ENCODE measurements at places on chromosomes 4 and X.

GRCh38 chr4:110516106-110516922 is 40.4 kb downstream of the ENPEP start:
- DNase-seq = no peak

- no peak for DNase-seq
These were observed 166.2 kb upstream of the RPS6KA3 start for GRCh38 chrX:20432746-20433387.

GRCh38 chrX:11908371-11908770 is 150.3 kb downstream of the MSL3 start:
- no peak for DNase-seq

DNA sequence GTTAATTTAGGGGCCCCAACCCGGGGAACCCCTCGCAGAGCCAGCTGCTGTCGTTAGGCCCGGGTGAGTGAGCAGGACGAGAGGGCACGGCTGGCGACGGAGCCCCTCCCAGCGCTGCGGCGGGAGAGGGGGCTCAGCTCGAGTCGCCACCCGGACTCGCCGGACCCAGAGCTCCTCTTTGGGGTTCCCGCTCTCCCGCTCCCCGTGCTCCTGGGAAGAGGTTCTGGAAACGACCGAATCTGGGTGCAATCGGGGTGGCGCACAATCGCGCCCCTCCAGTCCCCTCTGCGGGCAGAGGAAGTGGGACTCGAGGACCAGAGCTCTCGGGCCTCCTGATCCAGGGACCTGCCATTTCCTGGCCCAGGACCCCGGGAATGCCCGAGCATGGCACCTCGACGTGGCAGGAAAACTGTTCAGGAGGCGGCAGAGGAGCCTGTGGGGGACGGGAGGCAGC is 37.3 kb upstream of the ARAF start:
- no peak for DNase-seq

- no peak for DNase-seq
These were observed 664 bp downstream of the PRSS12 start for GRCh38 chr4:118351851-118352827.

DNA sequence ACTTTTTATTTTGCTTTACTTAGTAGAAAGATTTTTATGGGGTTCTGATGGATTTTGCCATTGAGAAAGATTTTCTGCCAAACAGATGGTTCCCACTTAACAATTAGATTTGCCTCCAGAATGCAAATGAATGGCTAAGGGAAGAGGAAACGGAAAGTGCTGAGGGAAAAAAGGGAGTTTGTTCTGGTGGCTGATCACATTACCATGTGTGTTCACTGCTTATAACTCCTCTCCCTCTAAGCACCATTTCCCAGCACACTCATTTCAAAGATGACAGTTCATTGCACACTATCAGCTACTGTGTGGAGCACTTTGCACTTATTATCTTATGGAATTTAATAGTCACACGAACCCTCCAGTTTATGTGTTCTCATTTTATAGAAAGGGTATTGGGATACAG is 68.0 kb upstream of the GRID2 start:
- DNase-seq = no peak

DNA sequence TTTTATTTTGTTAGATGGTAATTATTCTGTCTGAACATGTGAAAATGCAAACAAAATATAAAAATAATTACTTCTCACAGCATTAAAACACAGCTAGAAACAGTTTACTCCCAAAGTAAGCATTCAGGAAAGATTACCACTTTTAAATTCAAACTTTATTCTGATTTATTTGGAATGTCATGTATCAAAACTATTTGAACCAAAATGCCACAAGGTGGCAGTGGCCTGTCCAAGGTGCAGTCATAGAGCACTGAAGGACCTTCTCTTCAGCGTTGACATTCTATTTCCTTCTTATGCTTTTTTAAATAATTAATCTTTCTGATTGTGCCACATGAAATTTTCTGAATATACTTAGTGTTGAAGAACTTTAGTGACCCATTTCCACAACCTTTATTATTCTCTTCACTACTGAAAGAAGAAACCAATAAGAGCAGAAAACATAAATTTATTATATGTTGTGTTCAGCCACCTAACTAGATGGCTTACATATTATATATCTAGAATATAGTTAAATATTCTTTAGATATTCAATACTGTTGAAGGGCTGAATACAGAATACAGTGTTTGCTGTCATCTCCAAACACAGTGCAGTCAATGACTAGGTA is 283.6 kb downstream of the CFAP299 start:
- DNase-seq = no peak

- DNase-seq = no peak
These were observed 8.9 kb upstream of the PCDH18 start for GRCh38 chr4:137541181-137541580.

DNA sequence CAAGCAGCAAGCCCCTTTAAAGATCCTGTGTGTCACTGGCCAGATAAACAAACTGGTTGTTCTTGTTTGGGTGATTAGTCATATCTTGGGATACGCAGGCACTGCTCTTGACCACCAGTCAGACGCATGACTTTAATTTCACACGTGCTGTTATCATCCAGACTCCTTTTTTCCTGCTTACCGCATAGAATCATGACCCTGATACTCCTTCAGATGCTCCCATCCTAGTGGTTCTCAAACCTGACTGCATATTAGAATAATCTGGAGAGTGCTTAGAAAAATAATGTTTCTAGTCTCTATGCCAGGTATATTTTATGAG is 78.8 kb downstream of the CLDN22 start:
- DNase-seq = no peak

DNA sequence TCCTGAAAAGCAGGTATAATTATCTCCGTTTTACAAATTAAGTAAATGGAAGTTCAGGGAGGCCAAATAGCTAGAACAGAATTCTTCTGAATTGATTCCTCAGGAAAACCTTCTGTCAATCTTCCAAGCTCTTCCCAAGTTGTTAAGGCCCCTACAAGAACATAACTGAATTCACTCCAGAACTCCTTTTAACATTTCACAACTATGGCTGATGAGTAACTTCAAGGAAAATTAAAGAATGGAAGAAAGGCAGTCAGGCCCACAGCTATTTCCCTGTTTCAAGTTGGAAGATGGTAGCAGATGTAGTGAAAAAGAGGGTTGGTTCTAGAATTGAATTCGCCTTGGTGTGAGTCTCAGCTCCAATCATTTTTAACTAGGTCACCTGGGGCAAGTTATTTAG is 15.9 kb downstream of the SETD7 start:
- DNase-seq = no peak

DNA sequence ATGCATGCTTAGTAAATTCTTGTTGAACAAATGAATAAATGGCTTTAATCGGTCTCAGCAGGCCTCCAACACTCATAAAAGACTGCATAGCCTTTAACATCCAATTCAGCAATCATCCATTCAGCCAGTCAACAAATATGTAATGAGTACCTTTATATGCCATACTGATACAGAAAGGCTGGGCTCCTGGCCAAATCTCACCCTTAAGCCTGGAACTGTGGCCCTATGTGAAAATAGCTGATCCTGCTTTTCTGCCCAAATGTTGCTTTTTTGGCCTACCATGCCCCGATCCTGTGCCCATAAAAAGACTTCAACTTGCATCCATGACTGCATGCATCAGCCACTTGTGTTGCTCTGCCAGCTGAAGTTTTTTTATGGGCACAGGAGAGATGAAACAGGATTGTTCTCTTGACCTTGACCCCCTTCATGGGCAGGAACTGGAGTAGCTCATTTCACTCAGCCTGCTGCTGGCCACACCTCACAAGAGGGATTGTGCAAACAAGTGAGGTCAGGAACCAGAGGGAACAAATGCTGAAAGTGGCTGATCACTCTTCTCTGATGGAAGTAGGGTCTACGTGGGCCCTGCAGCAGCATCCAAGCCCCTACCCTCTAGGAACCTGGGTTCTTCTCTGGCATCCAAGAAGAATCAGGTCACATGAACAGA is 75.6 kb downstream of the NPY1R start:
- DNase-seq = no peak

GRCh38 chrX:40273356-40274050 is 175.7 kb upstream of the BCOR start:
- DNase-seq = no peak

- DNase-seq = no peak
These were observed 103.5 kb downstream of the TECRL start for GRCh38 chr4:64305565-64306254.

DNA sequence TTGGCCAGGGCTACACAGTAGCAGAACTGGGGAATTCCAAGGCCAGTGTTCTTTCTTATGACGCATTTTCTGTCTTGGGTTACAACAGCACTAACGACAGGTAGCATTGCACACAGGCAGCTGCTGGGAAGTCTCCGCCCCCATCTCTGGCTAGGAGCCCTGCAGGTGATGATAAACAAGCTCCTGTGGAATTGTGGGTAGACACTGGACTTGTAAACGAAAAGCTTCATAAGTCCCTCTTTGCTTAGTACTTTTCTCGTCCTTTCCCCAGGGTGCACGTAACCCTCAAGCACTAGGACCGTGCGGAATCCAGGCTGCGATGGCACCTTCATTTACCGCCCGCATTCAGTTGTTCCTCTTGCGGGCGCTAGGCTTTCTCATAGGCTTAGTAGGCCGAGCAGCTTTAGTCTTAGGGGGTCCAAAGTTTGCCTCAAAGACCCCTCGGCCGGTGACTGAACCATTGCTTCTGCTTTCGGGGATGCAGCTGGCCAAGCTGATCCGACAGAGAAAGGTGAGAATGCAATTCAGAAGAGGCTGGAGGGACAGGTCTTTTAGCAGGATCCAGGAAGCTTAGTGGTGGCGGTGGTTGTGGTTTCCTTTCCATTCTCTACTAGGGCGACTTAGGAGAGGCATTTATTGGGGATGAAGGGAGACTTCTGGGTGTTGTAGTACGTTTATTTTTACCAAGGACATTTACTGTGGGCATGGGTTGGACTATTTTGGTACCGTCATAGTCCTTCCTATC is at the start of gene FAAH2:
FAAH2 (plus strand) TSS at position 200 of the 745 bp plus-strand sequence; CDS start at position 320, 120 bp downstream.
- DNase-seq = no peak

- DNase-seq = no peak
These were observed 1472.0 kb downstream of the FAM133A start for GRCh38 chrX:95145848-95146490.

DNA sequence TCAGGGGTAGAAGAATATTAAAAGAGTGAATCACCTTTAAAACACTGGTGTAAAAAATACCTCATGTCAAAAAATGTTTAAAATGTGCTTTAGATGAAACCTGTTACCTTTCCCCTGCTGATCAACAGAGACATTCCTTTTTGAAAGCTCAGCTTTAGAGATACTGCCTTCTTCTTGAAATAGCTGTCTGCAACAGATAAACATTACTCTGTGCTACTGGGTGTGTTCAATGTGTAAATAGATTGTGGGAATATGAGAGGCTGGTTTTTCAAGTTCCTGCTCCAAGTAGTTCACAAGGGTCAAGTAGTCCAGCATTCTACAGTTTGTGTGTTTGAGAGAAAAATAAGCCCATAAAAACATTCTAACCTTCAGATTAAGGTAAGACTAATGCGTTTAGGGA is at the start of gene SYTL5:
SYTL5 (plus strand) TSS at position 263 of the 400 bp plus-strand sequence. CDS start 27,337 bp downstream, outside the sequence.
- no peak for DNase-seq

DNA sequence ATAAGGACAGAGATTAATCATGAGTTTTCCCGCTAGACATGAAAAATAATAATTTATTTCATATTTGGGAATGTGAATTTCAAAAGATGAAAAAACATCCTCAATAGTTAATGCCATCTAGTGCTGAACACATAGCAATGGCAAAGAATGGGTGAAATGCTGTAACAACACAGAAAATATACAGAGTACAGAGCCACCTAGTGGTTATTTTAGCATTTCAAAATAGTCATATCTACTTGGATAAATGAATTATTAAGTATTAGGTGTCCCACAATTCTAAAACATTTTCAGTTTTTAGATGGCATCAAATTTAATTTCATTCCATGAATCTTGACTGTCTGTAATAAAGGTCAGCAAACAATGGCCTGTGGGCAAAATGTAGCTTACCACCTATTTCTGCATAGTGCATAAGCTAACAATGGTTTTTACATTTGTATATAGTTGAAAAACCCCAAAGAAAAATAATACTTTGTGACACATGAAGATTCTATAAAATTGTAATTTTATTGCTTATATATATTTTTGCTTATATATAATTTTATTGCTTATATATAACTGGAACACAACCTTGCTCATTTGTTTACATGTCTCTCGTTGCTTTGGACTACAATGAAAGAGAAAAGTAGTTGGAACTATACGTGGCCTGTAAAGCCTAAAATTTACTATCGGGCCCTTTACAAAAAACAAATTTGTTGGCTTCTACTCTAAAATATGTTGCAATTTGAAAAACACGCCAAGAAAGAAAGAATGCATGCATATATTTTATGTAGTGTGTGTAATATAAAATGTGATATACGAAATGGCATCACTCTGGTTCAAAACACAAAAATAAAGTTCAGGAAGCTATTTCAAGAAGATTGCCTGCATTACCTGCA is 99.1 kb upstream of the FAM47C start:
- DNase-seq = no peak

Data from brain pericyte (primary cell).